ENCODE measurements at places on chromosomes 16 and 17. TPM values are rescaled to one million over a fixed set of nuclear protein-coding genes. Genes with fewer than 3 reads are reported as not detected.

Gene C17orf50
- total RNA-seq: not detected

Gene HID1
- 5.2 TPM for total RNA-seq

Gene SEZ6L2
- total RNA-seq: 30.0 TPM

Gene PNMT
- total RNA-seq: 0.60 TPM

Gene YPEL2
- total RNA-seq: 5.8 TPM

Gene CEP20
- total RNA-seq: 26.3 TPM

Gene PRCD
- 0.94 TPM for total RNA-seq

Gene ABCA10
- 4.2 TPM for total RNA-seq

Gene USP32
- total RNA-seq: 24.2 TPM

Gene OR1F1
- not detected for total RNA-seq

Gene HS3ST6
- 0.12 TPM for total RNA-seq

Gene SCARF1
- under 0.01 TPM for total RNA-seq

Gene TMEM238L
- not detected for total RNA-seq

Gene CNTD1
- not detected for total RNA-seq

Gene MMP25
- total RNA-seq: not detected

Gene TRAPPC2L
- 52.2 TPM for total RNA-seq
